Activated naive CD4-positive, alpha-beta T cell treated with anti-CD3 and anti-CD28 coated beads, Interleukin-2, amount 50 U/mL, for 72 hours (primary cell): ENCODE measurements at places on chromosomes 3 and 15.

GRCh38 chr3:75396316-75396802 lies 267.8 kb upstream of the FRG2C start:
- no peak for DNase-seq

DNA sequence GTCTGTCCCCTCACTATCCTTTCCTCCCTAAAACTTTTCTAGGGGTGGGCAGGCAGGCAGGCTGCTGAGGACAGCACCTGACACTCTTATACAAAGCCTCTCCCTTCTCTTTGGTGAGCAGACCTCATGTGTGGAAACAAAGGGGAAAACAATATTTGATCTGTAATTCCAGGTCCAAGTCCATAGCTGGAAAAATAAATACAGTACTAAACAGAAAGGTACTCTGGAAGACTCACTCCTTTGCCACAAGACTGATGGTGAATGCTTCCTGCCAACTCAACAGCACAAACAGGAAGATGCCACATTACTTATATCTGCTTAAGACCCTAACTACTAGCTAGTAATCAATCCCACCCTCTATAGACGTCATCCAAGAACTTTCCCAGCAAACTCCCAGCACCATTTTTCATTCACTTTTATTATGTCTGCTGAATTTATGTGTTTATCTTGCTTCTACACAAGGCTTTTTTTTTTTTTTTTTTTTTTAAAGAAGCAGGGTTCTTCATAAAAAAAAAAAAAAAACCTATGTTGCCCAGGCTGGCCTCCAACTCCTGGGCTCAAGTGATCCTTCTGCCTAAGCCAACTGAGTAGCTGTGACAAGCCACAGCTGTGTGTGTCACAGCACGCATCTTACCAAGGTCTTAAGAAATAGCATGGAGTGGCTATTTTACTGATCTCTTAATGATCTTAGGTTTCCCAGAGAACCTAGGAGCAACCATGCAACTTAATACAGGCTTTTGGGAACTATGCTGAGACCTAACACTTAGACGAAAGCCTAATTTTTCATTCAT lies 44.2 kb upstream of the CSPG5 start:
- no peak for DNase-seq

DNA sequence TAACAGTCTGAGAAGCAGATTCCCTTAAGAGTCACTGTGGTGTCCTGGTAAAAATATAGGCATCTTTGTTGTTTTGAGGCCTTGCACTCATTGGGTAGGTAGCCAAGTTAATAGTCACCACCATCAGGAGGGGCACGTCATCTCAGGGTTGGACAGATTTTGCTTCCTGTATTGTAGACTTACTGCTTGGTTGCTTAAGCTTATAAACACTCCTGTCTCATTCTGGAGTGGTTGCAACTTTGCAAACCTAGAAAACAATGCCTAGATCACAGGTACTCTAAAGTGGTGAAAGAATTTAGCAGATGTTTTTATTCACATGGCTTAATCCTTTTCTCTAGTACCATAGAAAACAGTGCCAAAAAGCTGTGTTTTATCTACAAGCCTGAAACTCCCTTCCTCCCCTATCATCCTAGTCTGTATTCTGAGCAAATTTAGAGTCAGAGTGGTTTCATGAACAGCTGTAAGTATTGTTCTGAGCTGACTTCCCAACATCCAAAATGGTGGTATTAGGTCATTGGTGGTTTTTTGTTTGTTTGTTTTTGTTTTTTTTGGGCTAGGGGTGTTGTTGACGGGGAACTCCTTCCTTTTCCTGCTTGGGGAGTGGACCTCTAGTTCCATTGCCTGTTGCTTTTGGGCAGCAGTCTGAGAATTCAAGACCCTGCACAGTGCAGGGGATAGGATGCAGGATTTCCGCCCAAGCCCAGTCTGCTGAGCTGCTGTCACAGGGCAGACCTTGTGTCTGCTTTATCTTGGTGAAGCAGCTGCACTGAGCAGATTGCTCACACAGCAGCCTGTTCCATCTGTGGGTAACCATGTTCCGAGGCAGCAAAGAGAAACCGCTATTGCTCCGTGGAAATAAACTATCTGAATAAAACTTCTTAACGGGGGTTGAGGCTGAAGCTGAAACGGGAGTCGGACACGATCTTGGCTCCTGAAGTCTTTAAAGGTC lies 202.0 kb downstream of the AKAP13 start:
- DNase-seq: peak; percentile 73

GRCh38 chr3:171165499-171165921 lies 139.0 kb upstream of the SLC2A2 start:
- no peak for DNase-seq
